Upper lobe of right lung (tissue), 1 donor: ENCODE measurements at places on chromosomes 7 and 10. TPM values are rescaled to one million over a fixed set of nuclear protein-coding genes. Genes with fewer than 3 reads are reported as not detected.

GRB10 gene
- 58.6 TPM for total RNA-seq

- H3K4me1 ChIP-seq, result no peaks in the 10 kb centered on the region
- no peak overlapping the region for H3K27ac ChIP-seq
- H3K4me3 ChIP-seq, result no peak overlapping the region
- H3K36me3 ChIP-seq, result no peaks in the 10 kb centered on the region
- no peaks in the 10 kb centered on the region for H3K27me3 ChIP-seq
These were observed 1167.6 kb downstream of the NXPH1 start for GRCh38 chr7:9600974-9601373.

KAZALD1 gene
- total RNA-seq, result 8.4 TPM

CCDC3 gene
- 10.2 TPM for total RNA-seq

DNA sequence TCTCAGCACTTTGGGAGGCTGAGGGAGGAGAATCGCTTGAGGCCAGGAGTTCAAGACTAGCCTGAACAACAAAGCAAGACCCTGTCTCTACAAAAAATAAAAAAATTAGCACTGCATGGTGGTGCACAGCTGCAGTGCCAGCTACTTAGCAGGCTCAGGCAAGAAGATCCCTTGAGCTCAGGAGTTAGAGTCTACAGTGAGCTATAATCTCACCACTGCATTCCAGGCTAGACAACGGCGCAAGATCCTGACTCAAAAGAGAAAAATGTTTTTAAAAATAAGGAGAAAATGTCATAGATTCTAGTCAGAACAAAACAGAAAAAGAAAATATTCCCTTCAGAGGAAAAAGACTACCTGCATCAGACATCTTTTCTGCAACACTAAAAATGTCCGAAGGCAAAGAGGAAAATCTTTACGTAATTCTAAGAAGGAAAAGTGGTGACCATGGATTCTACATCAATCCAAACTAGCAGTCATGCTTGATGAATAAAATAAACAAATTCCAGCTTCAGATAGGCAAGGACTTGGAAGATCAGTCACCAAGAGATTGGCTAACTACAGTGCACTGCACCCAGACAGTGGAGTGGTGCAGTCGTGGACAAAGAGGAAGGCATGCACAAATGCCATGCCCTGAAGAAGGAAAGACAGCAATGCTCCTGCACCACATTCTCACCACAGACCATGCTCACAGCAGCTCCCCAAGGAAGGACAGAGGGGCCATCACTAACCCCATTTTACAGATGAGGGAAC lies 54.3 kb downstream of the ERCC6 start:
- no peak for DNase-seq
- no peaks in the 10 kb centered on the region for H3K4me1 ChIP-seq
- H3K4me3 ChIP-seq, result no peak overlapping the region
- no peak overlapping the region for H3K27ac ChIP-seq

SMKR1 gene
- total RNA-seq, result not detected

FFAR4 gene
- 4.9 TPM for total RNA-seq

- H3K4me3 ChIP-seq, result no peak overlapping the region
- H3K4me1 ChIP-seq, result peaks cover 4% of the 10 kb centered on the region
- H3K36me3 ChIP-seq, result peaks cover 39% of the 10 kb centered on the region
- H3K27me3 ChIP-seq, result no peaks in the 10 kb centered on the region
These were observed 108.7 kb downstream of the MKLN1 start for GRCh38 chr7:131436384-131436783.
